ENCODE measurements at places on chromosomes 2 and 18. TPM values are rescaled to one million over a fixed set of nuclear protein-coding genes. Genes with fewer than 3 reads are reported as not detected.

Gene PMAIP1
- total RNA-seq, result 3.1 TPM

Gene STAT4
- 8.0 TPM for total RNA-seq

DNA sequence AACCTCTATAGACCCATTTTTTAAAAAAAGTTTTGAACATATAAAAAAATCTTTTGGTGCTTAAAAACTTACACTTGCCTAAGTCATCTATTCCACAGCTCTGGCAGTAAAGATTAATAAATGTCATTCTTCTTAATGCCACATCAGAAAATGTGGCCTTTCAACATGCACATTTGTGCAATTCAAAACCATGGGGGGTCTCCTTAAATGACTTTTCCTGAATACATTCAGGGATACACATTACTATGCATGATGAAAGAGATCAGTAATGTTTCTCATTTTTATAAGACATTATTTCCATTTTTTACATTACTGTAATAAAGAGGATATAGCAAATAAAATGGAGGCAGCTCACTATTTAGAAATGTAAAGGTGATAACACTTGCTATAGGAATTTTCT is 142.3 kb downstream of the RBM43 start:
- no peaks in the 10 kb centered on the region for H3K27me3 ChIP-seq
- H3K36me3 ChIP-seq, result no peaks in the 10 kb centered on the region
- no peaks in the 10 kb centered on the region for H3K4me1 ChIP-seq
- H3K27ac ChIP-seq, result no peak overlapping the region
- DNase-seq, result no peak
- H3K4me3 ChIP-seq, result no peak overlapping the region

DNA sequence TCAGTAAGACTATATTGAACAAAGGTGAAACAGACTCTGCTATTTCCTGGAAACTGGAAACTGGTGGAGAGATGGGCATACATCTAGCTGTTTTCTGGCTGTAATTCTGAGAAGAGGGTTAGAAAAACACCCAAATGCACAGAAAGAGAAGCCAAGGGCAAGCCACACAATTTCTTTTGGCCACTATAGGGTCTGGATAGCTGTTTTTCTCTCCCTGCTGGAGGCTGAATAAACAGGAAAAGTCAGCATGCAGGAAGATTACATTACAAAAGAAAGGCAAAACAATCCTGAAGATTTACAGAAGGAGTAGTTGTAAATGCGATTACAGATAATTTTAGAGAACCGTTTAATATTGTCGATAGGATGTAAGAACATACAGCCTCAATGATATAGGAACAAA is 186.2 kb upstream of the REG3G start:
- no peaks in the 10 kb centered on the region for H3K36me3 ChIP-seq
- no peak for DNase-seq
- no peak overlapping the region for H3K4me3 ChIP-seq
- no peak overlapping the region for H3K27ac ChIP-seq
- H3K27me3 ChIP-seq, result no peaks in the 10 kb centered on the region

DNA sequence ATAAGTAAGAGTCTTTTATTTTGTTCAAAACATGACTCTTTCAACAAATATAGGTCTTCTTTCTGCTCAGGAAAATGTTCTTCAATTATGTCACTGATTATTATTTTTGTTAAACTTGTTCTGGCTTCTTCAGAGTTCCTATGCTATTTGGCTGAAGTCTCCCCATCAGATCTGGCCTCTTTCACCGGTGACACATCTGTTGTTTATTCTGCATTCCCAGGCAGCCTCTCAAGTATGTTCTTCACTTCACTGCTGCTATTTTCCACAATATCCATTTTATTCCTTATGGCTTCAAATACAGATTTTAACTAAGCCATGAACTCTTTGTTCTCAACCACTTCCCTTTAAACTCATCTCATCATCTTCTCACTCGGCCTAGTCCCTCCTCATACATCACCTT is 45.7 kb downstream of the HDAC4 start:
- DNase-seq, result no peak
- H3K4me1 ChIP-seq, result peaks cover 4% of the 10 kb centered on the region
- no peak overlapping the region for H3K4me3 ChIP-seq
- peaks cover 19% of the 10 kb centered on the region for H3K36me3 ChIP-seq
- no peaks in the 10 kb centered on the region for H3K27me3 ChIP-seq
- H3K27ac ChIP-seq, result no peak overlapping the region

DNA sequence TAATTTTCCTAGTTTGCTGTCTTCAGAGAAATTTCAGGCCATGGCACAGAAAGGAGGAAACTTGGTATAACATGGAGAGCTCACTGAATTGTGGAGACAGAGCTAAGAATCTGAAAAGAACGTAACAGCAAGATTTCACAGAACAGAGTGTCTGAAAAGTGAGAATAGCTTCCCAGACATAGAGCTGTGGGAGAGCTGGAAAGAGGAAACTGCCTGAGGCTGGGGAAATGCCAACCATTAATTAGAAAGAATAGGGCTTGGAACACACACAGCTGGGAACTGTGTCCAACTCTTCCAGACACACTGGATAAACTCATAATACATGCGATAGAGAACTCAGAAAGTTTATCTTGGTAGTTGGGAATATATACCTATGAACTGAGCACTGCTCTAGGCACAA is 51.6 kb upstream of the KYNU start:
- no peaks in the 10 kb centered on the region for H3K4me1 ChIP-seq
- no peak for DNase-seq
- H3K4me3 ChIP-seq, result no peak overlapping the region

GRCh38 chr2:152569186-152569585 is 148.1 kb downstream of the PRPF40A start:
- no peak overlapping the region for H3K27ac ChIP-seq
- DNase-seq, result no peak
- H3K4me1 ChIP-seq, result no peaks in the 10 kb centered on the region
- no peak overlapping the region for H3K4me3 ChIP-seq

DNA sequence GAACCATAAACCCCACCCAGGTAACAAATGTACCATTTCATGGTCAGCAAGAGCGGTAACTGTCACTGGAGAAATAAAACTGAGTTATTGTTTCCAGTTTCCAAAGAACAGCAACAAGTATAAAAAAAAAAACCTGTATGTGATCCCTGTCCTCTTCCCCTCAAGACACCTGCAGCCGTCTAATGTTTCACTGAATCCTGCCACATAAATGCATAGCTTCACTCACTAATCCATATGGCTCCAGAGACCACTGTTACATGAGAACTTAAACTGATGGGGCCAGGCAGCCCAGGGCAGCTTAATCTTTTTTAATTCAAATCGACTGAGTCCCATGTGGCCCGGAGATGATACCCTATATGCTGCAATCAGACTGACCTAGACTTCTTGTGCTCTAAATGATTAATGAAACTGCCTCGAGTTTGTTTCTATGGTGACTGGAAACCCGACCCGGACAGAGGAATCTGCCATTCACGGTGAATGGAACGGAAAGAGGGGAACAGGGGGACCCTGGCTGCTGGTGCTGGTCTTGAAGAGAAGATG is 60.9 kb upstream of the SIX2 start:
- H3K4me3 ChIP-seq, result no peak overlapping the region
- no peak for DNase-seq
- H3K36me3 ChIP-seq, result no peaks in the 10 kb centered on the region
- no peaks in the 10 kb centered on the region for H3K4me1 ChIP-seq

DNA sequence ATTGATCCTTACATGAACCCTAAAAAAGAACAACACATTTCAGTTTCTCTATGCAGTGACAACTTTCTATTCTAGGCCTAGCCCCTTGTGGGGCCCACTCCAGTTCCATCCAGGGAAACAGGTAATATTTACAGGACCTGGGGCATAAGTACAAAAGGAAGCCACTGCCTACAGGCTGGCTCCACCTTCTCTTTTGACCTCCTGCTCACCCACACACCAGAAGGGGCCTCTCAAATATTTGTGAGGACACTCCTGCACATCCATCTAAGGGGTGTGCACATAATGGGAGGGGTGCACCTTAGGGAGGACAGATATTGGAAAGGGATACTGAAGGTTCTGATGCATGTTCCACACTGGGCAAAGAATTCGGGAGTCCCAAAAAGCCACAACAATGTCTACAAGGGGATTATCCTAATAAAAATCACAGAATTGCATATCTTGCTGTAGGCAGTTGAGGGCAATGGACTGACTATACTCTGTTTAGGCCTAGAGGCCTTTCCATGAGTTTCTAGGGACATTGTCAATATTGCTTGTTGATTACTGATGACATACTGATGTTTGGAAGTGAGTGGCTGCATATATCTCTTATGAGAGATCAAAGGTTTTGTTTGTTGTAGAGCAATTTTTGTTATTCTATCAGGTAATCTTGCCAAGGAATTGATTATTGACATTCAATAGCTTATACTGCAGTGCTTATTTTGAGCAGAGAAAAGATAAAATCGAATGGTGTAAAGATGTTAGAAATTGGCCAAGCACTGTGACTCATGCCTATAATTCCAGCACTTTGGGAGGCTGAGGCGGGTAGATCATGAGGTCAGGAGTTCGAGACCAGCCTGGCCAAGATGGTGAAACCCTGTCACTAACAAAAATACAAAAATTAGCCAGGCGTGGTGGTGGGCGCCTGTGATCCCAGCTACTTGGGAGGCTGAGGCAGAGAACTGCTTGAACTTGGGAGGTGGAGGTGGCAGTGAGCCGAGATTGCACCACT is 23.8 kb upstream of the HNRNPA3 start:
- H3K4me3 ChIP-seq, result no peak overlapping the region
- H3K36me3 ChIP-seq, result no peaks in the 10 kb centered on the region
- DNase-seq, result no peak
- no peak overlapping the region for H3K27ac ChIP-seq

GRCh38 chr2:155498106-155498505 is 799.6 kb downstream of the KCNJ3 start:
- H3K27ac ChIP-seq, result no peak overlapping the region
- no peak overlapping the region for H3K4me3 ChIP-seq
- no peaks in the 10 kb centered on the region for H3K36me3 ChIP-seq
- no peaks in the 10 kb centered on the region for H3K4me1 ChIP-seq
- DNase-seq, result no peak

GRCh38 chr2:161090411-161090810 is 69.8 kb upstream of the TANK start:
- no peak overlapping the region for H3K4me3 ChIP-seq
- no peaks in the 10 kb centered on the region for H3K27me3 ChIP-seq
- H3K4me1 ChIP-seq, result no peaks in the 10 kb centered on the region
- no peak for DNase-seq
- no peaks in the 10 kb centered on the region for H3K36me3 ChIP-seq
- no peak overlapping the region for H3K27ac ChIP-seq

DNA sequence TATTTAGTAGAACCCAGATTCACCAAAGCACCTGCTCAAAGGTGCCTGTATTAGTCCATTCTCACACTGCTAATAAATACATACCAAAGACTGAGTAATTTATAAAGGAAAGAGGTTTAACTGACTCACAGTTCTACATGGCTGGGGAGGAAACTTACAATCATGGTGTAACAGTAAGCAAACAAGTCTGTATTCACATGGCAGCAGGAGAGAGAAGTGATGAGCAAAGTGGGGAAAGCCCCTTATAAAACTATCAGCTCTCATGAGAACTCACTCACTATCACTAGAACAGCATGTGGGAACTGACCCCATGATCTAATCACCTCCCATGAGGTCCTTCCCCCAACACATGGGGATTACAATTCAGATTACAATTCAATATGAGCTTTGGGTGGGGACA is 28.0 kb upstream of the DDX18 start:
- H3K27ac ChIP-seq, result no peak overlapping the region
- H3K27me3 ChIP-seq, result no peaks in the 10 kb centered on the region
- H3K4me1 ChIP-seq, result no peaks in the 10 kb centered on the region
- H3K36me3 ChIP-seq, result no peaks in the 10 kb centered on the region
- H3K4me3 ChIP-seq, result no peak overlapping the region

GRCh38 chr2:83725735-83726134 is 733.3 kb downstream of the SUCLG1 start:
- no peak overlapping the region for H3K4me3 ChIP-seq
- no peak overlapping the region for H3K27ac ChIP-seq
- no peaks in the 10 kb centered on the region for H3K4me1 ChIP-seq
- no peaks in the 10 kb centered on the region for H3K27me3 ChIP-seq
- no peaks in the 10 kb centered on the region for H3K36me3 ChIP-seq

DNA sequence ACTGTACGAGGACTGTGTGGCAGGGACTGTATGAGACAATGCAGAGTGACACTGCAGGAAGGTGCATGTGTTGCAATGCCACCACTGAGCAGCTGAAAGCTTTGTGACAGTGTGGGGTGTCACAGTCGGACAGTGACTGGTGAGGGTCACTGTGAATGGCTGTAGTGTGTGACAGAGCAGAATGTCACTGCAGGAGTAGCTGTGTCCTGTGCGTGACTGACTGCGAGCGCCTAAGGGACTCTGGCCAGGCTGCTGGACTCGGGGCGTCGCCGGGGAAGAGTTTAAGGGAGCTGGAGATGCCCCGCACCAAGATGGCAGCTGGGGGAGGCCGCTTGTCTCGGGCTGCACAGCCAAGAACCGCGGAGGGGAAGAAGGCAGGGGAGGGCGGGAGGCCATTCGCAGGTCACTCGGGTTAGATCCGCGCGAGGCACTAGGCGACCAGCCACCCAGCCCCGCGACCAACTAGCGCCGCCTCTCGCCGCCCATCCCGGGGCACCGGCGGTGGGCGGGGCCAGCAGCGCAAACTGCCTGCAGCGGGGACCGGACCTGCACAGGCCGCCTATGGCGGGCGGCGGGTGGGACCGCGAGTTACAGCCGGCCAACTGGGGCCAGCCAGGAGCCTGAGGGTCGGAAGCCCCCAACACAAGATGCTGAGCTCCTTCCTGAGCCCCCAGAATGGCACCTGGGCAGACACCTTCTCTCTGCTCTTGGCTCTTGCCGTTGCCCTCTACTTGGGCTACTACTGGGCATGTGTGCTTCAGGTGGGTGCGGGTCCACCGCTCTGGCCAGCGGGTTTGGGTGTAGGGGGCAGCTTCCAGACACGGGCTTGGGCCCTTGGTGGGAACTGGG is at the start of gene ABHD1:
Gene ABHD1, plus strand, starts transcription at position 514 of the 849 bp plus-strand sequence. Its CDS starts 134 bp downstream, at position 648.
- peak; percentile 85 for DNase-seq
- H3K27me3 ChIP-seq, result peaks cover 9% of the 10 kb centered on the region
- H3K4me3 ChIP-seq, result peak within 1 kb of the TSS; percentile 62

DNA sequence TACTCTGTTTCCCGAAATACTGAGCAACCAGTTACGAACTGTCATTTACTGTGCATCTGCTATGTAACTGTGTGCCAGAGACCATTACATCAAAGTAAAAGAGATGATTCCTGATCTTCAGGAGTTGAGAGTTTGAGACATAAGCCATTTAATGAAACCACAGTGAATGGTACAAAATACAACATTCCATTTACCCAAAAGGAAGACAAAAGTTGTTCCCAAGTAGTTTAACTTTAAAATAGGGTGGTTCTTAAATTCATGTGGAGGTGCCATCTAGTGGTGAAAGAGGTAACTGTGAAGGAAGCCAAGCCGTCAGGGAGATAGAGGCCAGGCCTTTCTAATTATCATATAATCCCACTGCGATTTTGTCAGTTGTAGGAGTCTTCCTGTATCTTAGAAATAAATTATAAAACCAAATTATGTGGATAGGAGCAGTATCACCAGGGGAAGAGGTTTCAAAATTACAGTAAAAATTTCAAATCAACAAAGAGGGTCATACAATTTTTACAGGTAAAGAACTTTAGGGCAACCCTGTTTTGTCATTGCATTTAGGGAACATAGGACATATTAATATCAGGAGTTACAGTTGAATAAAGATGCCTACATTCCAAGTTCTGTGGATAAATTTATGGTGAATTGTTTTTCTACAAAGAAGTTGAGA is 67.7 kb downstream of the EPAS1 start:
- H3K4me1 ChIP-seq, result peaks cover 67% of the 10 kb centered on the region
- H3K27ac ChIP-seq, result peak overlapping the region; percentile 31
- H3K36me3 ChIP-seq, result peaks cover 91% of the 10 kb centered on the region
- no peaks in the 10 kb centered on the region for H3K27me3 ChIP-seq
- DNase-seq, result no peak

Data from upper lobe of right lung (tissue), 1 donor.